ENCODE measurements at places on chromosomes 5 and 9. TPM values are rescaled to one million over a fixed set of nuclear protein-coding genes. Genes with fewer than 3 reads are reported as not detected.

DNA sequence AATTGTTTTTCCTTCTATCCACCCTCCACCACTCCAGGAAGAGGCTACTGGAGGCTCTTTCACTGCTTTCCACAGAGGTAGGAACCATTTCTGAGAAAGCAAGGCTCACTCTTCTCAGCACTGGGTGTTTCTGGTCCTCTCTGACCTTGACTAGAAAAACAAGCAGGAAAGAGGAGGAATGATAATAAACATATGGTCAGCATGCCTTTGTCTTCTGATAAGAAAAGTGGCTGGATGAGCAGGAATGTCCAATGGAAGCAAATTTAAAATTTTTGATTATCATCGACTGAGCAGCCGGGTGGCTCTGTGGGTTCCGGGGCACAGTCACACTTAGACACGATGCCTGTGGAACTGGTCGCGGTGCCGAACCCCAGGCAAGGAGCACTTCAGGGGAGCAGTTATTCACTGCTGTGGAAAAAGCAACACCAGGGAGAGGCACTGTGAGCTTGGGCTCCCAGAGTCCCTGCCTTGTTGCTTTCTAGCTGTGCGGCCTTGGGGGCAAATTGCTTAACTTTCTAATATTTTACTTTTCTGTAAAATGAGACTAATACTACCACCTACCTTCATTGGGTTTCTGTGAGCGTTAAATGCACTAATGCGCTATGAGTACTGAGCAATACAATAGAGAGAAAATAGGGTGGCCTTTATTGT is 157.0 kb upstream of the LHFPL2 start:
- DNase-seq = no peak

GRCh38 chr5:139701056-139701741 is 53.0 kb downstream of the CXXC5 start:
- DNase-seq = no peak

GRCh38 chr9:99270491-99270890 is 48.4 kb downstream of the SEC61B start:
- DNase-seq = no peak

Gene LSM11
- total RNA-seq = 1.1 TPM
